ENCODE measurements at places on chromosomes 13 and 19.
A peak's percentile ranks its signal among the peaks of the same experiment; 100 is the strongest.

- no peak for DNase-seq
Observed at GRCh38 chr19:33784432-33784831, 12.2 kb upstream of the KCTD15 start.

GRCh38 chr19:19152668-19153384 is 14.5 kb upstream of the TMEM161A start:
- DNase-seq = no peak

DNA sequence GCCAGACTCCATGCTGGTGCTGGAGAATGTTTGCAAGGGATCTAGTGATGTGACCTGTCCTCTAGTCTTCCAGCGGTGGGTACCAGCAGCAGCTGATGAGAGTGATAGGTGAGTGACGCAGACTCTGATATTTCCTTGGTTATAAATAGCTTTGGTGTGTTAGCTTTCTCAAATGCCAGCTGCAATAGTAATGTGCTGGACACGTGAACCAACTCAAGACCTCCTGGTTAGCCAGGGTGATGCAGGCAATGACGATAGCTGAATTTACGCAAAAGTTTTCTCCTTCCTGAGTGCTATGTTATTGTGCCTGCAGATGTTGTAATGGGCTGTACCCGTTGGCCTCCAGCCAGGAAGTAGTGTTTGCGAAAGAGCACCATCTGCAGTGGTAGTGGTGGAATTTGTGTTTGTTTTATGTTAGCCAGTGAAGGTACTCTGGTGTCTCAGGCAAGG is 129.5 kb downstream of the CYSLTR2 start:
- DNase-seq = no peak

DNA sequence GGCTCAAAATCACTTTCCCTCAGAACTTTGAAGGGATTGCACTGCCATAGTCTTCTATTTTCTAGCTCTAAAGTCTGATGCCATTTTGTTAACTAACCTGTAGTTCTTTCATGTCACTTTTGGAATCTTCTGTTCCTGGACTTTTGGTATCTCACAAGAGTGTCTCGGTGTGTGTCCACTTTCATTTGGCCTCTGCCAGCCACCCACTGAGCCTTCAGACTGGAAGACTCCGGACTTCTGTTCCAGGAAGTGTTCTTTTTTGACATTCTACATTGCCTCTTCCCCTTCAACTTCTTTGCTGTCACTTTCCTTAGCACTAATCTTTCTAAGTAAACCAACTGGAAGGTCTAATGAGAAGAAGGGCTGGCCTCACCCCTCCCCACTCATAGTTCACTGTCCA is 25.0 kb upstream of the LAMP1 start:
- DNase-seq = no peak

- DNase-seq = no peak
Observed at GRCh38 chr13:109569958-109570711, 216.2 kb downstream of the IRS2 start.

DNA sequence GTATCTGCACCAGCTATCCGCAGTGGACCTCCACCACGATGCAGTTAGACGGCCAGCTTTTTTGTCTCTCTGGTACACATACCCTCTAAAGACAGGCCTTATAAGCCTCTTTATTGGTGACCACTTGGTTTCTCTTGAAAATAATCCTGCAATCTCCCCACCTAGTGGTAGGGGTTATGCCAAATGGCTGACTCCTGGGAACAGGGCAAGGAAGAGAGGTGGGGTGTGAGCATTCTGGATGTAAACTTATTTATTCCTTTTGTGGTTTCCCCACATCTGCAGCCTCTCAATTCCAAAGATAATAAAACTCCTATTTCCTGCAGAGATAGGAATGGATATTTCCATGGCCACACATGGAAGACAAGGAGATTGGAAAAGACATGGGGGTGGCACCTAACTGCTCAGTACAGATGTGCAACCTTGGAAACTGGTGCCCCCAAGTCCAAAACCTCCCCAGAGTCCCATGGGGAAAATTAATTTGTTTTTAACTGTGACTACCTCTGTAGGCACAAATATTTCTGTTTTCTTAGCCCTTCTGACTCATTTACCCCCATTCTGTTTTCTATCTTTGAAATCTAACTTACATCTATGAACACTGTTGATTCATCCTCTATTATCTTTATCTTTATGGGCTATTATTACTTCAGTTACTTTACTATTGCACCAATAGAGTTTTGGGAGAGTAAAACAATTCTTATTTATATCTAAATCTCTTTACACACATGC is 112.7 kb upstream of the TSHZ3 start:
- DNase-seq = no peak

- DNase-seq = no peak
Observed at GRCh38 chr19:33024398-33024797, 40.3 kb downstream of the RHPN2 start.

DNA sequence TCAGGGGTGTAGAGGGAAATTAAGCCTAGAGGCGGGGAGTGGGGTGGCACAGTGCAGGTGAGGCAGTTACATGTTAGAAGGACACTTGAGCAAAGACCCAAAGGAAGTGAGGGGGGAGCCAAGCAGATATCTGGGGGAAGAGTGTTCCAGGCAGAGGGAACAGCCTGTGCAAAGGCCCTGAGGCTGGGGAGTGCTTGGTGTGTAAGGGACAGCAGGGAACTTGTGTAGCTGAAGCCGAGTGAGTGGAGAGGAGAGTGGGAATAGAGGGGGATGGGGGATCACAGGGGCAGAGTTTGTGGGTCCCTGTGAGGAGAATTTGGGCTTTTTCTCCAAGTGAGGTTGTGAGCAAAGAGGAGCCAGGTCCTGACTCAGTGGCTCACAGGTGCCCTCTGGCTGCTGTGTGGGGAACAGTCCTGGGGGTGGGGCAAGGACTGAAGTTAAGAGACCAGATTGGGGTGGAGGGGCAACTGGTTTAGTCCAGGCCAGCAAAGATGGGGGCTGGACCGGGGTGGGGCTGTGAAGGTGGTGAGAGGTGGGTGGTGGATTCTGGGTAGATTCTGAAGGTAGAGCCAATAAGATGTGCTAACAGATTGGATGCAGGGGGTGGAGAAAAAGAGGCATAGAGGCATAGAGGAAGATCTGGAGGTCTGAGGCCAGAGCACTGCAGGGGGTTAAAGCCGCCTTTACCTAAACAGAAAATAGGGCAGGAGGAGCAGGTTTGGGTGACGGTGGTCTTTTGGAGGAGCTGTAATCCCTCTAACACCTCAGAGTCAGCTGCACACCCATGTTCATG is 75.3 kb downstream of the CACNA1A start:
- no peak for DNase-seq

DNA sequence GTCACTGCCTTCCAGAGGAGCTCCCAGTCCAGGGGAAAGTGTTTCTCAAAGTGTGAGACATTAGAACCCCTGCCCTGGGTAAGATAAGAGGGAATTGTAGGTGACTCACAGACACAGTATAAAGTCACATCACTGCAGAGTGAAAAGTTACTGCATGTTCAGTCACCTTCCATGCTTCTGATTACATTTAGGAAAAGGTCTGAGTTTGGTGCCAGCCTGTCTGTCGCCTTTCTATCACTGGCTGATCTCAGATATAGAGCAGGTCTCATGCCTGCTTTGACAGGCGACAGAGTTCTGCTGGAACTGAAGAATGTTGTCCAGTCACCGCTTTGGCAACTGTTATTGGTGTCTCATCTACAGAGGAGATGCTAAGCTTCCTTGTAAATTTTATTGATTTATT is 1078.6 kb downstream of the UQCRFS1 start:
- no peak for DNase-seq

GRCh38 chr19:4692251-4693077 is 22.3 kb upstream of the MYDGF start:
- DNase-seq = no peak

DNA sequence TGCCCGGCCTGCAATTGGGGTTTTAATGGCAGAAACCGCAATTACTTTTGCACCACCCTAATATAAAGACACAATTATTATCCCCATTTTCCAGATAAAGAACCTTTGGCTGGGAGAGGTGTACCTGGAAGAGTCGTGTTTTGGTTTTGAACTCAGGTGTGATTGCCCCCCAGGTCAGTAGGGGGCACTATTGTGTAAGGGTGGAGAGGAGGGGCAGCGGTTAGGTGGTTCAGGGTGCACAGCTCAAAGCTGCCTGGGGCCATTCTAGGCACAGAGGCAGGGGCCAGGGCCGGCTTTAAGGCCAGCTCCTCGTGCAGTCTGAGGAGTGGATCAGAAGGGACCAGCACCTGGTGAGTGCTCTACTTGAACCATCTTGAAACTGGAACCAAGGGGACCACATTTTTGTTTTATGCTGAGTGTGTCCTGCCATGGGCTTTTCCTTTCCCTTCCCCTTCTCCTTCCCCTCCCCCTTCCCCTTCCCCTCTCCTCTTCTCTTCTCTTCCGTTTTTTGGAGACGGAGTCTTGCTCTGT is 5.8 kb upstream of the FCGRT start:
- DNase-seq = no peak

DNA sequence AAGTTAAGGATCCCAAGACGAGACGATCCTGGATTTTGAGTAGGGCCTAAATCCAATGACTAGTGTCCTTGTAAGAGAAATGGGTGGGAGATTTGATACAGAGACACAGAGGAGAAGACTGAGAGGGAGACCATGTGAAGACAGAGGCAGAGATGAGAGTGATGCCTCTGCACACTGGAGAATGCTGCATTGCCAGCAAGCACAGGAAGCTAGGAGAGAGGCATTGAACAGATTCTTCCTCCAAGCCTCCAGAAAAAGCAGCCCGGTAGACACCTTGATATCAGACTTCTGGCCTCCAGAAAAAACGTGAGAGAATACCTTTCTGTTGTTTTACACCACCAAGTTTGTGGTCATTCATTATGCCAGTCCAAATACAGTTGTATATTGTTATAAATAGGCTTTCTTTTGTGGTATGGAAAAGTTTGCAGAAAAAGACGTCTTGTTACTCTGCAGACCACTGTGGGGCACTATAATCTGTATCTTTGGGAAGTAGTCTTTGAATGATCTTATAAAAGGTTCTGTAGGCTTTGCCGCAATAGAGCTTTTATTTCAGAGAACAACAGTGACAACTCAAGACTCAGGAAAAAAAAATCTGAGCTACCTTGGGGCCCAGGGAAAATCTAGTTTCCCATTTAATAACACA is 17.9 kb upstream of the RFC3 start:
- DNase-seq = no peak

DNA sequence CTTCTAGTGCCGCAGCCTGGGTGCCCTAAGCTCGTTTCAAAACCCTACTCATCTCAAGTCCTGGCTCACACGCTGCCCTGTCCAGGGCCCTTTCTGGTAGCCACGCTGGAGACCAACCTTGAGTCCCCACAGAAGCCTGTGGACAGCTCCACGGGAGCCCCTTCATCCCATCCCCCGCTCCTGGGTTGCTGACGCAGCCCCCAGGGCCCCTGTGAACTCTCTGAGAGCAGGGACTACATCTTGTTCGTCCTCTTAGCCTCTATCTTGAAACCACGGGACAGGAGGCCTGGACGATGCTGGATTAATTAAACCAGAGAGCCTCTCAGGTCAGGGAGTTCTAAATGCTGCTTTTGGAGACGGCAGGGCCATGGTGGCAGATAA is 7.4 kb downstream of the MLLT1 start:
- DNase-seq = peak; percentile 54

- no peak for DNase-seq
Observed at GRCh38 chr19:44608391-44608821, 5.0 kb upstream of the IGSF23 start.

- no peak for DNase-seq
Observed at GRCh38 chr13:45537516-45537915, 72.8 kb downstream of the COG3 start.

- no peak for DNase-seq
Observed at GRCh38 chr19:31675193-31675913, 326.1 kb upstream of the TSHZ3 start.

DNA sequence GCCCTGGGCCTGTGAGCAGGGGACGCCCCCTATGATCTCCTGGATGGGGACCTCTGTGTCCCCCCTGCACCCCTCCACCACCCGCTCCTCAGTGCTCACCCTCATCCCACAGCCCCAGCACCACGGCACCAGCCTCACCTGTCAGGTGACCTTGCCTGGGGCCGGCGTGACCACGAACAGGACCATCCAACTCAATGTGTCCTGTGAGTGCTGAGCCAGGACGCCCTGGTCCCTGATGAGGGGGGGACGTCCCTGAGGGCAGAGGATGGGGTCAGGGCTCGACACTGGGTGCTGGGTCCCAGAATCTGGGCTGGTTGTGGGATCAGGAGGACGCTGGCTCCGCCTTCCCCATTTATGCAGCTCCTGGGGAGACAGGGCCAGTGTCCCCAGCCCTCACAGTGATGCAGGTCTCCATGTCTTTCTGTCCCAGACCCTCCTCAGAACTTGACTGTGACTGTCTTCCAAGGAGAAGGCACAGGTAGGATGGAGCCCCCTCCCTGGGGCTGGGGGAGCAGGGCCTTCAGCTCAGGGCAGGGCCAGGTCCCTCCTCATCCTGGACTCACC is 2.5 kb downstream of the SIGLEC7 start:
- DNase-seq = no peak

- no peak for DNase-seq
Observed at GRCh38 chr19:30208436-30209060, 163.6 kb upstream of the ZNF536 start.

GRCh38 chr13:46712524-46712923 is 84.4 kb downstream of the ESD start:
- no peak for DNase-seq

DNA sequence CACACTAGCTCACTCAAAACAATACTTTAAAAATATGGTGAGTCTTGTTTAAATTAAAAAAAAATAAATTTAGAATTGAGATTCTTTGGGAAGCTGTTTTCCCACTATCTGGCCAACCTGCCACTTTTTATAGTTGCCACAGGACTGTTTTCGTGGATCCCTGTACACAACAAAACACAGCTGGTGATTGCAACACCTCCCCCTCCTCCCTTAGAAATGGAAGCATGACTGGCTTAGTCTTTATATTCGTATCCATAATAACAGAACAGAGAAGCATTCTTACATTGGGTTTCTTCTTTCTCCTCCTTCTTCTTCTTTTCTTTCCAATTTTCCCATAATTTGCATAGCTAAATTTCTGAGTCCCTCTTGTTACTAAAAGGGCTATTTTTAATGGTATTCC is 79.5 kb upstream of the GJB6 start:
- no peak for DNase-seq

GRCh38 chr19:33220115-33220514 is 5.5 kb downstream of the SLC7A10 start:
- no peak for DNase-seq

DNA sequence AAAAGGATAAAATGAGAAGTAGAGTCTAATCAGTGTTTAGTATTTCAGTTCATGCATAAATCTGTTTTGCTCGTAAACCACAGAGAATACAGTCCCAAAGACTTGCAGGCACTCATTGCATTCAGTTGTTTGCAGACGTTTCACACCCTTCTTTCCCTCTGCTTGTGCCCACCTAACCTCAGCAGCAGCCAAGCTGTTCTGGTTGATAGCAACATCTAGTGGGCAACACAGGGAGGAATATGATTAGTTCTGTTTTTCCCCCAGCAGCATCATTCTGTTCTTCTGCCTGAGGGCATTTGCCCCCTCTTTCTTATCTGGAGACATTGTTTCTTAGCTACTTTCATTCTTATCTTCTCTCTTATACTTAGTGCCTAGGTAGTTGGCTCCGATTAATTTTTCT is 135.6 kb downstream of the PAN3 start:
- DNase-seq = no peak

GRCh38 chr19:32202244-32202643 is 143.2 kb upstream of the ZNF507 start:
- DNase-seq = no peak
